Tibial nerve (tissue), 4 donors: ENCODE measurements at places on chromosomes 16 and 17. TPM values are rescaled to one million over a fixed set of nuclear protein-coding genes. Genes with fewer than 3 reads are reported as not detected.
A peak's percentile ranks its signal among the peaks of the same experiment; 100 is the strongest.

The WNT3 gene
- 0.21 TPM for total RNA-seq

The P3H4 gene
- 14.7 TPM for total RNA-seq

The KRTAP9-2 gene
- not detected for total RNA-seq

GRCh38 chr17:53472586-53472985 lies 350.1 kb upstream of the KIF2B start:
- no peak overlapping the region for H3K4me3 ChIP-seq
- no peak for DNase-seq
- no peaks in the 10 kb centered on the region for H3K4me1 ChIP-seq
- H3K27me3 ChIP-seq, result no peaks in the 10 kb centered on the region
- H3K36me3 ChIP-seq, result no peaks in the 10 kb centered on the region
- no peak overlapping the region for H3K27ac ChIP-seq

GRCh38 chr17:45753645-45754225 lies 30.4 kb upstream of the CRHR1 start:
- DNase-seq, result no peak
- no peaks in the 10 kb centered on the region for H3K4me1 ChIP-seq
- no peaks in the 10 kb centered on the region for H3K36me3 ChIP-seq
- H3K4me3 ChIP-seq, result no peak overlapping the region

GRCh38 chr17:48445248-48445620 lies 15.2 kb upstream of the SKAP1 start:
- DNase-seq, result no peak
- H3K4me1 ChIP-seq, result no peaks in the 10 kb centered on the region
- H3K27ac ChIP-seq, result no peak overlapping the region
- peaks cover 21% of the 10 kb centered on the region for H3K27me3 ChIP-seq
- H3K4me3 ChIP-seq, result no peak overlapping the region
- no peaks in the 10 kb centered on the region for H3K36me3 ChIP-seq

GRCh38 chr17:6592173-6592572 lies 35.8 kb upstream of the PITPNM3 start:
- no peak overlapping the region for H3K27ac ChIP-seq
- no peaks in the 10 kb centered on the region for H3K4me1 ChIP-seq
- no peak overlapping the region for H3K4me3 ChIP-seq
- H3K27me3 ChIP-seq, result no peaks in the 10 kb centered on the region
- peaks cover 94% of the 10 kb centered on the region for H3K36me3 ChIP-seq

DNA sequence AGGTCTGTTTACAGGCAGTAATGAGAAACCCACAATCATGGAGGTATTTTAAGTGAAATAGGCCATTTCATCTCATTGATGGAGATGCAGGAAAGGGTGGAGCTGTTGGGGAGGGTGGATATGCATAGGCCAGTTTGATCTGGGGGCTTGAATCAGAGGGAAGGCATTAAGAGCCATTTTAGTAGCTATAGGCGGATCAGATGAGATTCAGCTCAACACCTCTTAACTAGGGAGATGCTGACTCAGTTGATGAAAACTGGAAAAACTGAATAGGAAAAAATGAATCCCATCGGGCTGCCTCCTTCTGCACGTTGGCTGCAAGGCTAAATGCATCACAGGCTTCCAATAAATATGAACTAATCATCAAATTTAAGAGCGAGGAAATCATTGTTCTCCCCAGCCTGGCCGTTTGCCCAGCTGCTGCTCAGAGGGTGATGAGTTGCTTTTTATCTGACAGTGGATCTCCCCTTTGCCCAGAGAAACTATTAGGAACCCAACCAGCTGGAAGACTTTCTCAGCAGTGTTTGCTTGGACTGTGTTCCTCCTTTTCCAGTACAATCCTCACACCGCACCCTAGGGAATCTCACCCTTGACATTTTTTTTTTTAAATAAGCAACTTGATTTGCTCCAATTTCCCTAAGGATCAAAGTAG lies 149.6 kb downstream of the SOX9 start:
- H3K36me3 ChIP-seq, result no peaks in the 10 kb centered on the region
- H3K27me3 ChIP-seq, result no peaks in the 10 kb centered on the region
- no peaks in the 10 kb centered on the region for H3K4me1 ChIP-seq
- no peak overlapping the region for H3K4me3 ChIP-seq
- DNase-seq, result peak; percentile 59

DNA sequence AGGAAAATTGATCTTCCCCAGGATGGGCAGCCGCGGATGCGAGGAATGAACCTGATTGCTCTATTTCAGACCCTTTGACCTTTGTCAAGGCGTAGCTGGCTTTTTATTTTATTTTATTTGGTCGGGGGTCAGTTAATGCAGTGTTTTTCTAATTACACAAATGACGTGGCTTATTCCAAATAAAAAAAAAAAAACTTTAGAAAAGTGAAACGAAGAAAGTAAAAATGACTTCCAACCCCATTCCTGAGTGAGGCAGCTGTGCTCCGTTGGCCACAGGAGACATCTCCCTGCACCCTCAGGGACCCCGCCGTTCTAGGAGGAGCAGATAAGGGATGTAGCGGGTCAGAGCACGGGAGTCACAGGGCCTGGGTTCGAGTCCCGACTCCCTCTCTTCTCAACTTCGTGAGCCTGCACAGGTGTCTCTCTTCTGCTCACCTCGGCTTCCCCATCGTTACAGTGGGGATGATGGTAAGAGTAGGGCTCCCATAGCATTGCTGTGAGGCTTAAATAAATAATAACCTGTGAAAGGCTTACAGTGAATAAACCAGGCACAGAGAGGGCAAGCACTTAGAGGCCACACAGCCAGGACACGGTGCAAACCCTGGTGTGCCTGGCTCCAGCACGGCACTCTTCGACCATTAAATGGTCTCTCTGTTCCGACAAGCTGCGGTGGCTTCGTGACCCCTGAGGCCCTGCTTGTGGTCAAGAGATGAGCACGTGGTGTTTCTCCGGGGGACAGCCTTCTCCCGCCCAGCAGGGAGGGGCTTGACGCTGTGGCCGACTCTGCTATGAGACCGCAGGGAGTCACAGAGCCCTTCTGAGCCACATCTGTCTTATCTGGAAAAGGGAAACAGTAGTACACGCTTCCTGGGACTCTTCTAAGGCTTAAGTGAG lies 10.2 kb downstream of the FOXF1 start:
- H3K27ac ChIP-seq, result no peak overlapping the region
- H3K4me1 ChIP-seq, result peaks cover 32% of the 10 kb centered on the region
- peak overlapping the region; percentile 7 for H3K4me3 ChIP-seq
- DNase-seq, result no peak
- no peaks in the 10 kb centered on the region for H3K36me3 ChIP-seq

DNA sequence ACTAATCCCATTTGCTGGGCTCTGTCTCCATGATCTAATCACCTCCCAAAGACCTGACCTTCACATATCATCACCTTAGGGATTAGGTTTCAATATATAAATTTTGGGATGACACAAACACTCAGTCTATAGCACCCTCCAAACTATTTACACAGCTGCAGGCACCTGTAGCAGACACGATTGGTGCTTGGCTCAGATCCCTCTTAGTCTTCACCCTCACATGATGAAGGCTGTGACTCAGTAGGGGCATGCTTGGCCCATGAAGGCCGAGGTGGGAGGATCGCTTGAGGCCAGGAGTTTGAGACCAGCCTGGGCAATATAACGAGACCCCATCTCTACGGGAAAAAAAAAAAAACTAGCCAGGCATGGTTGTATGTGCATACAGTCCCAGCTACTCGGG lies 73.5 kb downstream of the HS3ST2 start:
- H3K27ac ChIP-seq, result no peak overlapping the region
- no peak for DNase-seq
- H3K4me1 ChIP-seq, result no peaks in the 10 kb centered on the region
- no peak overlapping the region for H3K4me3 ChIP-seq

The CRHR1 gene
- total RNA-seq, result not detected

DNA sequence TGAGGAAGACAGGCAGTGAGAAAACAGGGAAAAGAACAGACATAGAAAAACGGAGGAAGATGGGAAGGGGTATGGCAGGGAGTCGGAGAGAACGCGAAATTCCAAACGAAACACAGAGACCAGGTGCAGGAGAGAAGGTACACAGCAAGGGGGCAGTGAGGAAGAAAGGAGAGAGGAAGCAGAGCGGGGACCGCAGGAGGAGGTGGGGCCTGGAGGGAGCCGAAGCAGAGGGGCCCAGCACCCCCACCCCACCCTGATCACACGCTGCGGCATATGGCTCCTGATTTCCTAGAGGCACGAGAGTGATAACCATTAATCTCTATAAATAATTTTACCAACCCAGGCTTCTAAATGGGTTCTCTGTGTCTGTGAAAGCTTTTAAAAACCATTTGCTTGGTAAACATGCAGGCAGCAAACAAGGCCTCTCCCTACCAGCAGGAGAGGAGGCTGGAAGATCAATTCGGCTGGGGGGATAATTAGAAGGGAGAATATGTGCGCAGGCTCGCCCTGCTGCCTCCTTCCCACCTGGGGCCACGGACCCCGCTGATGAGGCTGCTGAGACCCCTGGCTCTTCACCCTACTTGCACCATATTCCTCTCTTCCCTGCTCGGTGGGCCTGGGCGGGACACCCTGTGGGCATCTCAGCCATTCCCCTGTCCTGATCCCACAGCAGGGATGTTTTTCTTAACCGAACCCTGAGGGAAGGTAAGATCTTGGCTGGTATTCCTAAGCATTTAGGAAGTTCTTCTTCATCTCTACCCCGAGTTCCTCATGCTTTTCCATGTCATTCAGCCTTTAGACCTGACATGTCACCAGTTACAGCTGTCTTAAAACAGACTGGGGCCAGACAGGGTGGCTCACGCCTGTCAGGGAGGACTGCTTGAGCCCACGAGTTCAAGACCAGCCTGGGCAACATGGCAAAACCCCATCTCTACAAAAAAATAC lies 86.7 kb downstream of the TMEM132E start:
- no peak overlapping the region for H3K27ac ChIP-seq
- no peak overlapping the region for H3K4me3 ChIP-seq
- no peaks in the 10 kb centered on the region for H3K36me3 ChIP-seq
- DNase-seq, result no peak
- no peaks in the 10 kb centered on the region for H3K27me3 ChIP-seq

DNA sequence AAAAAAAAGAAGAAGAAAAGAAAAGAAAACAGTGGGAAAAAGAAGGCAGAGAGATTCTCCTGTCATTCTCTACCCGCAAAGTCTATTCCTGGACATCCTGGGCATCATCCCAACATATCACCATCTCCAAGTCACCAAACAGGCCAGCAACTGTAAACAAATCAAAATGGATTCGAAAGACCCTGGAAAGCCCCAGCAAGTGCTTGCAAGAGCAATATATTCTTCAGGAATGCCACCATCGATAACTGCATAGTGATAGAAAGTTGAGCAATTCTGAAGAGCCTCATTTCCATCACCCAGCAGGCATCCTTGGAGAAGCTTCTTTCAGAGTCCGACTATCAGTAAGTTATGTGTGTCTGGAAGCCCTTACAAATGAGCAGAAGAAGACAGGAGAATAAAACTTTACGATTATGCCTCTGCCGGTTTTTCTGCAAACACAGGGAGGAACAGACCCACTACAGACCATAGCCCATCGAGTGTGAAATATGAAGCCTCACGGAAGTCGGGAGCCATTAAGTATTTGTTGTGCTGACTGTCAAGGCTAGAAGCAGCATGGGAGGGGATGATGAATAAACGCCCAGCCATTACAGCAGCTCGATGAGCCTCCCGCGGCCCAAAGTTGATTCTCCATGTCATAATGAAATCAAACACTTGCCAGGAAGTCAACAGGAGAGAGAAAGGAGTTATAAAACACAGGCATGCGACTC lies 64.5 kb upstream of the SEC14L1 start:
- H3K4me3 ChIP-seq, result no peak overlapping the region
- H3K36me3 ChIP-seq, result no peaks in the 10 kb centered on the region
- no peaks in the 10 kb centered on the region for H3K27me3 ChIP-seq

GRCh38 chr16:84059946-84060901 lies 17.6 kb upstream of the SLC38A8 start:
- H3K4me3 ChIP-seq, result no peak overlapping the region
- H3K27me3 ChIP-seq, result no peaks in the 10 kb centered on the region
- DNase-seq, result no peak

DNA sequence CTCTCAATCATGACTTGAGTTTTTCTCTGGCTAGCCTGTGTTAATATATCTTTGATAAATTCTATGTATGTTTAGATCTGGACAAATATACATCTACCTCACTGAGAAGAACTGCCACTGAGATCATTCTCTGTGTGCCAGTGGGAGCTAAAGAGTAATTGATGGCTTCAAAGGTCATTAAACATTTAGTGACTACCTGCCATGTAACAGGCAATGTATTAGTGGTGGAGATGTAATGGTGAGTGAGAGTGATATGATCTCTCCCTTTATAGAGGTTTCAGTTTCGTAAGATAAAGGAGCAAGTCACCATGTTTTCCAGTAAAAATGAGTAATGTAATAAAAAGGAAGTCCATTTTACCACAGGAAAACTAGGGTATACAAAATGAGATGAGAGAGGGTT lies 235.8 kb upstream of the CDH8 start:
- H3K4me1 ChIP-seq, result no peaks in the 10 kb centered on the region
- no peaks in the 10 kb centered on the region for H3K27me3 ChIP-seq
- H3K4me3 ChIP-seq, result no peak overlapping the region
- H3K27ac ChIP-seq, result no peak overlapping the region
- no peak for DNase-seq

DNA sequence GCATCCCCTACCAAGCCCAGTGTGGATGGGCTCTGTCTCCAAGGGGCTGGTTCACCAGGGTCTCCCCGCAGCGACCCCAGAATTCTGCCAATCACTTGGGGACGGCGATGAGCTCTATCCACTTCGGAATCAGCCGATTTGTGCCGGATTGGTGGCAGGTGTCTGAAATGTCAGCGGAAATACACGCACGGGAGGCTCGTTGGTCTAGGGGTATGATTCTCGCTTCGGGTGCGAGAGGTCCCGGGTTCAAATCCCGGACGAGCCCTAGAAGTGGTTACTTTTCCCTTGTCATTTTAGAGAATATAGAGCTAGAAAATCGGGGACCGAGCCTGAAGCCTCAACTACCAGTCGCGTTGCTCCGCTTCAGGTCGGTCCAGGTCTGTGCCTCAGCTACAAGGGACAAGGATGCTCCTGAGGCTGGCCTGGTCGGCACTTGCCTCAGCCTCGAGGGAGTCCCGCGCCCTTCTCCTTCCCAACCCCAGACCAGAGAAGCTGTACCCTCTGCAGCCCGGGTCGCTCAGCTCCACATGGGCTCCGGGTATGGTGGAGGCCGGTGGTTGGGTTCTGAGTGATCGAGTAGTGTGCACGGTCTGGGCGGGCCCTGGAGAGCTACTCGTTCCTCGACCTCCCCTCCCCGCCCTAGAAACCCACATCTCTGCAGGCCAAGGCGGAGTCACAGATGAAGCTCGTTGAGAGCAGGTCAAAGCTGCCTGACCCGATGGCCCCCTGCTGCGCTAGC lies 16.0 kb upstream of the OR1F1 start:
- H3K27me3 ChIP-seq, result peaks cover 92% of the 10 kb centered on the region
- H3K27ac ChIP-seq, result no peak overlapping the region
- no peaks in the 10 kb centered on the region for H3K4me1 ChIP-seq
- H3K36me3 ChIP-seq, result no peaks in the 10 kb centered on the region

DNA sequence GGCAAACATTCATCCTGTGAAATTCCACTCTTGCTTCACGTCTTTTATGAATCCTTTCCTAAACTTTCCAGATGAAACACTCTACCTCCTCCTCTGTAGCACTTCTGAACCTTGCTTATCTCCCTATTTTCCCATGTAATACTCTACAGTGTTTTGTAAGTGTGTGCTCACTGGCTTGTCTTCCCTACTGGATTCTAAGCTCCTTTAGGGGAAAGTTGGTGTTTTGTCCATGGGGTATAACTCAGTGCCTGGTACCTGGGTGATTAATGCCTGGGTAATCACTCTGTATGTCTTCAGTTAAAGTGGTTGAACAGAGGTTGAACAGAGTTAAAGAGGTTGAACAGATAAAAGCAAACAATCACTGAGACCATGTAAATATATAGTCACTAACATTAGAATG lies 3.8 kb upstream of the KAT7 start:
- no peaks in the 10 kb centered on the region for H3K4me1 ChIP-seq
- H3K4me3 ChIP-seq, result no peak overlapping the region
- H3K27ac ChIP-seq, result no peak overlapping the region
- DNase-seq, result no peak
